Non-pigmented ciliary epithelial cell (primary cell): ENCODE measurements at places on chromosomes 5 and 9.

DNA sequence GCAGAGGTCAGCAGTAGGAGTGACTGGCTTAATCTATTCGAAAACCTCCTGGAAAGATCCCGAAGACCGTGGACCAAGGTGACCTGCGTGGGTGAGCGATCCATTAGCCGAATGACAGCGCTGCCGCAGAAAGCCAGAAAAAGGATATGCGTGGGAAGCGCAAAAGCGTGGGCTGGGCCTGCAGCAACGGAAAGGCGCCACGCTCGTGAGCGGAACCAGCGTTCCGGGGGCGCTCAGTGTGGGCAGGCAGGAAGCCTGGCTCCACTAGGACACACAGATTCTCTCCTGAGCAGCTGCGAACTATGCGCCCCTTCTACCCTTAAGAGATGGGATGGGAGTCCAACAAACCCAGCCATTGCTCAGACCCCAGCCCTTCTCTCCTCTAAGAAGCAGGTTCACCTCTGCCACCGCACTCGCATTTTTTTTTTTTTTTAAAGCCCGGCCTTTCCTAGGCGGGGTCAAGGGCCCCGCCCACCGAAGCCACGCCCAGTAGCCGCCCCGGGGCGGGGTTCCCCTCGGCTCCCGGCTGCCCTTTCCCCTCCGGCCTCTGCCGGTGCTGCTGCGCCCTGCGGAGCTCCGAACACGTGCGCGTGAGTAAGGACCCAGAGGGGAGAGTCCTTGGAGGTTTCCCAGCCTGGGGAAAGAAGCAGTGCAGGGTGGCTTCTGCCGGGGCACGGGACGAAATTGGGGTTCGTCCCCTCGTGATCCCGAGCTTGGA, 19.8 kb upstream of the MATR3 start:
- DNase-seq: no peak

DNA sequence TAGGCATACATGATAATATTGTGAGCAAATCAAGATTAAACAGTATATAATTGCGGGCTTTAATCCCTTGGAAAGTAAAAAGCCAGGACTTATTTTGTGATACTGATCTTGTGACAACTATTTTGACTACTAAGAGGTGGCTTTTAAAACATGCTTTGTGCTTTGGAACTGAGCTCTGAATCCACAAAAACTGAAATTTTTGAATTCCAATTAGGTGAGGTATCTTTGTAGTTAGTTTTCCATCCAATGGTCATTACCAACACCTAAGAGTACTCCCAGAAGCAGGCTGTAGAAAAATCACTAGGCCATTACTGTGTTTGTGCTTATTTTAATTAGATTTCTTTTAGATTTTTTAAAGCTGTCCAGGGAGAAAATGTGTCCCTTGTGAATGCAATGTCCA, 559.5 kb upstream of the WWC1 start:
- no peak for DNase-seq

GRCh38 chr5:180360078-180360957, 7.2 kb upstream of the GFPT2 start:
- no peak for DNase-seq

- peak; percentile 71 for DNase-seq
These were observed 13.8 kb upstream of the CCL28 start for GRCh38 chr5:43425983-43426382.

- DNase-seq: no peak
These were observed 521.3 kb upstream of the ZNF608 start for GRCh38 chr5:125267636-125268248.

DNA sequence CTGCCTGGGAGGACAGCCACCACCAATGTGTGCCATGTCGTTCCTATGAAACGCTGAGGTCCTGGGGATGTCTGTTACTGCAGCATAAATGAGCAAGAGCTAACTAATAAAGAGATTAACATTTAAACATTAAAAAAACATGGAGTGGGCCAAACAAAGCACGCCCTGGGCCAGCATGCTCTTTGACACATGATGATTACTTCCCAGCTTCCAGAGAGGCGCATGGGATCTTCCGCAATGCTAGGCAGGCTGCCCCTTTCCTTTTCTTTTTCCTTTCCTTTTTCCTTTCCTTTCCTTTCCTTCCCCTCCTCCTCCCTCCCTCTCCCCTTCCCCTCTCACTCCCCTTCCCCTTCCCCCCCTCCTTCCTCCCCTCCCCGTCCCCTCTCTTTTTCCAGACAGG, 10.6 kb upstream of the TENT4A start:
- no peak for DNase-seq

- DNase-seq: no peak
These were observed 89.2 kb downstream of the FSTL4 start for GRCh38 chr5:133523013-133523658.

- no peak for DNase-seq
These were observed 75.2 kb upstream of the MPDZ start for GRCh38 chr9:13354733-13355132.

- no peak for DNase-seq
These were observed 127.6 kb downstream of the SLIT3 start for GRCh38 chr5:169173372-169173771.

- DNase-seq: no peak
These were observed 8.7 kb upstream of the OR5C1 start for GRCh38 chr9:122780026-122780425.

DNA sequence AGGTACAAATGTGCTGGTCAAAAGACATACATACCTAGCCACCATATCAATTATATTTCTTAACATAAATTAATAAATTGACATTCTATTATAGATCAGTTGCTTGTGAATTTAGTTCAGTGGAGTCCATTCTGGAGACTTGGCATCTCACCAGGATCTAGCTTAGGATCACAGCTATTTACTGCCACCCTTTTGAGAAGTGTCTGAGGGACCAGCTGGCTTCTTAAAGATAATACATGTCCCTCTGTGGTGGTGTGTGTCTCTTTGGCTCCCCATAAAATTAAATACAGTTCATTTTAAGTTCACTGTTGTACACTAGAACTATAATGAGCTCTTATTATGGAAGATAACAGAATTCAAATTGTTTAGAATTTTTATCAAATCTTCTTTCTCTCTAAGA, 290.7 kb downstream of the PRELID2 start:
- no peak for DNase-seq

- DNase-seq: no peak
These were observed 163.5 kb downstream of the CD180 start for GRCh38 chr5:67032921-67033664.

DNA sequence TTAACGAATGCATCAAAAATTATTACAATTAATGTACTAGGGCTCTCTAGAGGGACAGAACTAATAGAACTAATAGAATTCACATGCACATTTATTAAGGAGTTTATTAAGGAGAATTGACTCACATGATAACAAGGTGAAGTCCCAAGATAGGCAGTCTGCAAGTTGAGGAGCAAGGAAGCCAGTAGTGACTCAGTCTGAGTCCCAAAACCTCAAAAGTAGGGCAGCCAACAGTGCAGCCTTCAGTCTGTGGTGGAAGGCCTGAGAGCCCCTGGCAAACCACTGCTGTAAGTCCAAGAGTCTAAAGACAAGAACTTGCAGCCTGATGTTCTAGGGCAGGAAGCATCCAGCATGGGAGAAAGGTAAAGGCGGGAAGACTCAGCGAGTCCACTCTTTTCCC, 633.8 kb downstream of the SEMA5A start:
- no peak for DNase-seq

DNA sequence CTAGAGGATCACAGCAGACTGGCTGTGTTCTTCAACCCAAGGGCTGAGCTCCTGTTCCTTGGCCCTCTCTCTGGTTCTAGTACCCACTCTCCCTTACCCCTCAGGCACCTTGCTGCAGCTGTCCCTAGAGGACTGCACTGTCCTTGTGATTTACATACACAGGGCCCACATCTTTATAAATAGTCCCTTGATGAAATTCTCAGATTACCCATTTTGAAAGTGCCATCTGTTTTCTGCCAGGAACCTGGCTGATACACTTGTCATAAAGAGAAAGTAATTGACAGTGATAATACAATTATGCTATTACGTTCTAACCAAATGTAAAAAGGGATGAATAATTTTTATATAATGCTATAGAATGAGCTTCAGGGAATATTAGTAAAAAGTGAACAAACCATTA, 16.5 kb upstream of the SPARC start:
- DNase-seq: no peak

DNA sequence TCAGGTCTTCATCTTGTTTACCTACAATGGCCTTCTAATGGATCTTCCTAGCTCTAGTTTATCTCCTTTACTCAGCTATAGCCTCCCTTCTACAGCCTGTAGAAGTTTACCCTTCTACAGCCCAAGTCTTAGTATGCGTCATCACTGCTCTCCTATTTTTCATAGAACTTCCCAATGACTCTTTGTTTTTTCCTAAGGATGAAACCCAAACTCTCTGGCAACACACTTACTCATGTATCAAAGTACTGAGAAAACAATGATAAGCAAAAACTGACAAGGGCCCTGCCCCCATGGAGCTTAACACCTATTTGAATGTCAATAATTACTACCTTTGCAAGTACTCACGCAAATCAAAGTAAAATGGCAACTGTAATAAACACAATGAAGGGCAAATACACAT, 33.7 kb downstream of the LEAP2 start:
- DNase-seq: no peak

DNA sequence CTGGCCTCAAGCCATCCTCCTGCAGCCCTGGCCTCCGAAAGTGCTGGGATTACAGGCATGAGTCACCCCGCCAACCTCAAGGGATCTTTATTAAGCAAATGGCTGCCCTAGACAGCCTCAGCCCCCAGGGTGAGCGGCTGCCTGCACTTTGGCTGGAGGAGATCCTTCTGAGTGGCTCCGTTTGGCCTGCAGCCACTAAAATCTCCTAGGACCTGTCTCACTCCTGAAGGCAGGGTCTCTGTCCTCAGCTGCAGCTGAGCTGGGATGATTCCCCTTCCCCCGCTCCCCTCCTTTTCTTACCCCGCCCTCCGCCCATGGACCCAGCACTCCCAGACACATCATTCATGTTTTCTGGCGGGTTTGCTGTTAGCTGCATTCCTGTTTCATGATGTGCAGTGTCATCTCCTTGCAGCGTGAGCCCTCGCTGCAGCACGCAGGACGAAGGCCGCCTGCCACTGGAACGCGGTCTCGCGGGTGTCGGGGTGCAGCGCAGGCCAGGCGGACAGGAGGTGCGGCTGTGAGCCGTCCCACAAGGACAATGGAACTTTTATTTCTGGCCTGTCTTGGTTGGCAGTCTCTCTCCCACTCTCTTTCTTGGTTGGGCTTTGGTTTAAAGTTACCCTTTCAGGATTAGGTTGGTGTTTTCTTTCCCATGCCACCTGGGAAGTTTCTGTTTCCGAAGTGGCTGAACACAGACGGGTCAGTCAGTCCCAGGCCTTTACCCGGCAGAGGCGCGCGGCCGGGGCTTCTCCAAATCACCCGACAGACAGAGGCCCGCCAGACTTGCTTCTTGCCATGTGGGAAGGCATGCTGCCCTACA, 137.1 kb downstream of the FOXD1 start:
- peak; percentile 51 for DNase-seq

DNA sequence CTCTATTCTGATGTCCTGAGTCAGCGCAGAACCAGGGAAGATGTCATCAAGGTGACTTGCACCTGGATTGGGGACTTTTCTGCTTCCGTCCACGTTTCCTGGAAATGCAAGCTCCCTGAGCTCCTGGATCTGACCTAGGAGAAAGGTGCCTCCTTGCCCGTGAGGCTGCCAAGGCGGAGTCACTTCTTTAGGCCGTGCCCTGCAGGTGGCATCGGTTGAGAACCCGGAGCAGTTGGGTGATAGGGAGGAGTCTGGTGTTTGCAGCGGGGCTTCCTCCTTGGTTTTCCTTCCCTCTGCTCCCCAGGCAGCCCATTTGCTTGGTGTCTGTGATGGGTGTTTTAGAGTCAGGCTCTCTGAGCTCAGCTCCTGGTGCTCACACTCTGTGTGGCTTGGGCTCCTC, 15.2 kb downstream of the NANS start:
- DNase-seq: no peak

- DNase-seq: no peak
These were observed 20.5 kb downstream of the RGMB start for GRCh38 chr5:98794001-98794400.

GRCh38 chr5:42500003-42500599, 76.9 kb downstream of the GHR start:
- DNase-seq: no peak

- no peak for DNase-seq
These were observed 26.5 kb upstream of the CLPTM1L start for GRCh38 chr5:1371218-1371971.

DNA sequence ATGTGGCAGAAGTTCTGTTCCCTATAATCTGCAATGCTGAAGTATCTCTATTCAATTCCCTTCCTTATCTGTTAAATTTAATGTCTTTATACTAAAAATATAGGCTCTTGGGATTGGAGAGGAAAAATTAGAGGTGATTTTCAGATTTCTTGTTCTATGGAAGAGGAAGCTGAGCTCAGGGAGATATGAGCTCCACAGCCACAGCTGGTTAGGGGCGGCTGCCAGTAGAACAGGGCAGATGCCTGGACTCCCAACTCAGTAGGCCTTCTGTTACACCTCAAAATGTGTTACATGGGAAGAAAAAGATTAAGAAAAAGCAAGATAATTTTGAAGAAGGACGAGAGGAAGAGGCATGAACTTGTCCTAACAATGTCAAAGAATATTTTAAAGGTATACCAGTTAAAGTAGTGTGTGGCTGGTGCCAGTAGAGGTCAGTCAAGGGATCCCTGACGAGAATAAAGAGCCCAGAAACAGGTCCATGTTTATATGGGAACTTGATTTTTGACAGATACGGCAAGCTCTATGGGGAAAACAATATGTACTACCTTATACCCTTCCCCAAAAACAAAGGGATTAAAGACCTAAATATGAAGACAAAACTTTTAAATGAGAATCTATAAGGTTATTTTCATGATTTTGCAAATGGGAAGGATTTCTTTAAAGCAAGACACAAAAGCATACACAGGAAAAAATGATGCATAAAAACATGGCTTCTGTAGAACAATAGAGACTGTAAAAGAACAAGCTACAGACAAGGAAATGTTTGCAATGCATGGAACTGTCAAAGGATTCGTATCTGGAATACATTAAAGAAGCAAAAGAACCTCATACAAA, 28.7 kb downstream of the DNAJC21 start:
- DNase-seq: no peak

DNA sequence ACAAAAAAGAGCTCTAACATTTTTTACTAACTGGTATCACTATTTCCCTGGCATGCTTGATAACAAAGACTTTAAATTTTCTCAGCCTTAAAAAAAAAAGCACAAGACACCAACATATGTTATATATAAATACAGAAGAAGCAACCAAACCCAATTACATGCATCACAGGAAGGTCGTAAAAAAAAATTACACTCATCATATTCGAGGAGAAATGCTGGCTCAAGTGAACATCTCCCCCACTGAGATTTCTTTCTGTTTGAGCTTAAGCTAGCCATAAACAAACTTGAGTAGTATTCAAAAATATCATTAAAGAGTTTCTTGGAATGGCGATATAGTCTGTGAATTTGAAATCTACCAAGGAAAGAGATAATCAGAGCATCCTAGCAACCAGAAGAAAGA, 7.5 kb upstream of the MSH3 start:
- no peak for DNase-seq
